HTR-8/SVneo (cell line): ENCODE measurements at places on chromosomes 11 and 22.

DNA sequence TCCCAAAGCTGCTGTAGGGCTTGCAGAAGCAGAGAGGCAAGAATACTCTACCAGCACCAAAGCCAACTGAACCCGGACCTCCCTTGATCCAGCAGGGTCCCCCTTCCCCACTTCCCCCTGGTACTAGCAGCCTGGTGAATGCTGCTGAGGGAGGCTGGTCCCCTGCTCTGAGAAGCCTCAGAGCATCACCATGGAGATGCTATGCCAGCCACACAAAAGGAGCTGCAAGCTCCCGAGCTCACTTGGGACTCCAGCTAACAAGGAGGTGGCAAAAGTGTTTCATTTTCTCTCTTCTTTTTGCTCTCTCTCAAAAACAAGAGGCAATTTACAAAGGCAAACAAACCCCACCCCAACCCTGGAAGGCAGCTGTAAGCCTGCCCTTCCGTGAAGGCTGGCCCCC lies 509.8 kb downstream of the BUD13 start:
- DNase-seq, result no peak

DNA sequence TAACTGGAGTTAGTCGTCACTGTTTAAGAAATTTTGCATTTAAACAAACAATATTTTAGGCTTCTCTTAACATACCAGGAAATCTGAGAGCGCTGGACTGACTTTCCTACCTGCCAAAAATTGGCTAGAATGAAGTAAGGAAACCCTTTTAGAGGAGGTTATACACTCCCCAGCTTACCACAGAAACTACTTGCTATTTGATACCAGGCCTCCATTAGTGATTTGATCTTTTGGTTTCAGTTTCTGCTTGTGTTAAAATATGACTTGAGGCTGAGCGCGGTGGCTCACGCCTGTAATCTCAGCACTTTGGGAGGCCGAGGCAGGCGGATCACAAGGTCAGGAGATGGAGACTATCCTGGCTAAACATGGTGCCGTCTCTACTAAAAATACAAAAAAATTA lies 419.9 kb downstream of the LRRC4C start:
- no peak for DNase-seq

GRCh38 chr11:67271541-67272284 lies 5.4 kb downstream of the GRK2 start:
- no peak for DNase-seq

GRCh38 chr11:16148301-16148931 lies 207.9 kb downstream of the SOX6 start:
- no peak for DNase-seq

- no peak for DNase-seq
Measured at GRCh38 chr11:3169255-3170043, 4.3 kb upstream of the OSBPL5 start.
